ENCODE measurements at places on chromosomes 1 and 21.

- no peak for DNase-seq
Measured at GRCh38 chr1:214854126-214854875, 228.2 kb upstream of the KCNK2 start.

GRCh38 chr1:218200979-218201378 lies 84.1 kb upstream of the RRP15 start:
- no peak for DNase-seq

GRCh38 chr1:211356723-211357407 lies 30.2 kb downstream of the TRAF5 start:
- DNase-seq, result no peak

- DNase-seq, result no peak
Measured at GRCh38 chr1:107789817-107790524, 175.0 kb downstream of the VAV3 start.

- DNase-seq, result no peak
Measured at GRCh38 chr1:54153535-54154439, 987 bp upstream of the CDCP2 start.

GRCh38 chr21:28256420-28256831 lies 736.3 kb downstream of the LTN1 start:
- no peak for DNase-seq

- DNase-seq, result no peak
Measured at GRCh38 chr1:24713176-24713575, 32.1 kb upstream of the CLIC4 start.

DNA sequence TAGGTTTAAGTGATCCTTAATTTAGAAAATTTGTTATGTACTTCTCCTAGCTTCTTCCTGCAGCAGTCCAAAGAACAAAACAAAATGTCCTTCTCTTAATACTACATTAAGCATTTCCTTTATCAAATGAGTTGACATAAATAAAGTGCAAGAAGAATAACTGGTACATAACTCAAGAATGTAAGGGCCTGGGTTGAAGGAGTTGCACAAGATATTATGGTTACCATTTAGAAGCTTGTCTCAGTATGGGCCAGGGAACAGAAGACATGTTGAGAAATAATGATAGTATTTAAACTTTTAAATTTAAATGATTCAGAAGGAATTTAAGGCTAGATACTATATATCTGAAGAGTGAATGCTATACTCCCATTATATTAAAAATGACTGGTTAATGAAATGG lies 23.5 kb downstream of the SUCO start:
- DNase-seq, result no peak

DNA sequence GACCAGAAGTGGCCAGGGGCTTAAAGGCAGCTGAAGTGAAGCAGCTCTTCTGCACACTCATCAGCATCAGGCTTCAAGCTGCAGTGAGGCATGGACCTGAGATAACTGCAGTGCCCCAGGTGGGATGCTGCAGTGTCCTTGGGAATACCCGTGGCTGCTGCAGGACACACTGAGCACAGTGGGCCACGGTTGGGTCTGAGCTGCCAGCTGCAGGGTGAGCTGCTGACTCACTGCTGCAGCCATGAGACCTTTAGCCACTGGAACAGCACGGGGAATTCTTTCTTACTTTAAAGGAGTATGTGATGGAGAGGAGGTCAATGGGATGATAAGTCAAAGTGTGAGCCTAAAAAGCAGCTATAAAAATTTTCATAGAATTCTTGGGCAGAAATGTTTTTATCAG lies 102.1 kb downstream of the XCL2 start:
- no peak for DNase-seq

- peak; percentile 53 for DNase-seq
Measured at GRCh38 chr1:16677552-16678431, 11.0 kb upstream of the RNU1-3 start.

DNA sequence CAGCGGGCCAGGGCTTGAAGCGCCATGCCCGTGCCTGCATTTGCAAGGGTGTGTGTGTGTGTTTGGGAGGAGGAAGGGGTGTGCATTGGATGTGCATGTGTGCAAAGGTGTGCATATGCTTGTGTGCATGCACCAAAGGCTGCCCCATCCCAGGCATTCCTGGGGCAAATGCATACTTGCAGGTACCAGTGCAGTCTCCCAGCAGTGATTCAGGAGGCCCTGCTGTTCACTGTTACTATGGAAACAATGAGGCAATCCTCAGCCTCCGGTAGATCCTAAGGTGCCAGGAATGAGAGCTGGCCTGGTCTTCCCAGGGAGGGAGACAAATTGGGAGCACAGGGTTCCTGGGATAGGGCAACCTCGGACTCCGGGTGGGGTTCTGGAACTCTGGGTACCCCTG lies 7.5 kb upstream of the FNDC5 start:
- DNase-seq, result peak; percentile 13

DNA sequence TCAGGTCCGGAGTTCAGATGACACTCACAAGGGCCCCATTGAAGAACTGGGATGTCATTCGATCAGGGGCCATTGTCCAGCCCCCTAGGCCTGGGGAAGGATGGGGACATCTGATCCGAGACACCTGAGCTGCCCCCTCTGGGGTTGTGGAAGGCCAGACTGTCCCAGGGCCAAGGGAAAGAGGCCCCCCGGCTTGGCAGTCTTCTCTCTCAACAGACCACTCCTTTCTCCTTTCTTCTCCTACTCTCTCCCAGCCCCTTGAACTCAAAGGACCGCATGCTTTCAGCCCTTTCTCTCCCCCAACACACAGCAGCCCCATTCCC lies 1.1 kb downstream of the S100A1 start:
- DNase-seq, result no peak

- DNase-seq, result no peak
Measured at GRCh38 chr1:30385246-30385995, 338.0 kb downstream of the MATN1 start.

- DNase-seq, result no peak
Measured at GRCh38 chr21:21673959-21674358, 675.8 kb downstream of the NCAM2 start.

DNA sequence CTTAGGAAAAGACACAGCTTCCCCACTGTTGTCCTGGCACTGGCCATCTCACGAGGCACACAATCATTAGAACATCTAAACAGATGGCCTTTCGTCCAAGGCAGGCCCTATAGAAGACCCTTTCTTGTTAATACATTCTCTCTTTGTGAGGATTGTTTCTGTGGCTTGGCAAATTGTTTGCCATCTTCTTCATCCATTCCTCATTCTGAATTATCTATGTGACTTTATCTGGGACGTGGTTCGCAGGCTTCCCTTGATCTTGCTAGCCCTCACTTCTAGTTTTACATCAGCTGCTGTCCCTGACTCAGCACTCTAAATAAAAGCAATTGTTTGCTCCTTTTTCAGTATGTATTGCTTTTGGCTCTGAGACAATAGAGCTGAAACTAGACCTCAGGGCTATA lies 101.1 kb upstream of the ZC3H11B start:
- DNase-seq, result no peak

DNA sequence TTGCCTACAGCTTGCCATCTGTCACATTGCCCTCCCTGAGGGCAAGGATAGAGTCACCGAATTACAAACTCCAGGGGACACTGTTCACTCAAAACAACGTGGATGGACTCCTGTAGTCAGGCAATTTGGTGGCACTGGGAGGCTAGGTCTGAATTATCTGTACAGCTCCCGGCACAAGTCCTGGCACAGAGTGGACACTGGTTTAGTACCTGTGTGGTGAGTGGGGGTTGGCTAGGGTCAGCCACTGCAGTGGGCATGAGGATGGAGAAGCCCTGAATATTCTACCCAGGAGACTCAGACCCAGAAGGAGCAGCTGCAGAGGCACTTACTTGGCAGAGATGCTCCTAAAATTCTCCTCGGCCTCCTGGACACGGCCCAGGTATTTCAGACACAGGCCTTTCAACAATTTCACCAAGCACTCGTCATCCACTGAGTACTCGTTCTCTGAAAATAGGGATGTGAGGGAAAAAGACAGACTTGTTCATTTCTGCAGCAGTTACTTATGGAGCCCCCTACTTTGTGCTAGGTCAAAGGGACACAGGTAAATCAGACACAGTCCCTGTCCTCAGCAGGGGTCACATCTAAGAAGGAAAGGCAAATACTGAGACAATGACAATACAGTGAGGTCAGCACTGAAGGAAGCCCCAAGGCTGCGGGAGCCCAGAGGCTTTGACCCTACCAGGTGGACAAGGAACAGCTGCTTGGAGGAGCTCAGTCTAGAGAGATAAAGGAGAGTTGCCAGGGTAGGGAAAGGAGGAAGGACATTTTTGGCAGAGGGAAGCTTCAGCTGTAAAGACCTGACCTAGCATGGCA lies 40.5 kb downstream of the TTC39A start:
- DNase-seq, result no peak

DNA sequence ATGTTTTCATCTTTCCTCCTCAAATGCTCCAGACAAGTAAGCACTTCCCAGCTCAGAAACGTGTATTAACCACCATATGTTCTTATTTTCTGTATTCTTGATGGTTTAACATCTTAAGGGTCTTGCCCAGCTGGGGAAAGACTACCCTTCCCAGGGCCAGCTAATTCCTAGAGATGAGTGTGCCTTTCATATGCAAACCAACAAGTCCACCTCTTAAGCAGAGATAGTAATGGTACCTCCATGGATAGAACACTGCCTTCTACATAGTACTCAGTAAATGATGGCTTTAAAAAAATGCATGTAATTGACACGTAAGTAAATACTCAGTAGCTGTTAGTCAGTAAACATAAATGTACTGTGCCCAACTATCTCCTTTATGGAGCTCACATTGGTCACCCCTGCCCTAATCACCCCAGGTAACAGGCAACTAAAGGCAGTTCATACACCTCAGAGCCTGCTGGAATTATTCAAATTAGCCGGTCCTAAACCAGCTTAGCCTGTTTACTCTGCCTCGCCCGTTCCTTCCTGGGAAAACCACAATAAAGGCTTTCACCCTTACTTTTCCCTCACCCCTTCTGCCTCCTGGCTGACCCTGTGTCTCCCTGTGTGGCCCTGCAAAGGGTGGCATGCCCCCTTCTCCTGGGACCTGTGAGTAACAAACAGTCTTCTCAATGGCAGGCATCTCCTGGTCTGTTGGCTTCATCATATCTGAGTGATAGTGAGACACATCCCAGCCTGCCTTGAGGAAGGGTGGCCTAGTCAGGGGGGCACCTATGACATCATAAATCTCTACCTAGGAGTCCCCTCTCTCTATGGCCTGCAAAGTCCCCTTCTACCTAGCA lies 40.1 kb upstream of the KLHDC7A start:
- no peak for DNase-seq

DNA sequence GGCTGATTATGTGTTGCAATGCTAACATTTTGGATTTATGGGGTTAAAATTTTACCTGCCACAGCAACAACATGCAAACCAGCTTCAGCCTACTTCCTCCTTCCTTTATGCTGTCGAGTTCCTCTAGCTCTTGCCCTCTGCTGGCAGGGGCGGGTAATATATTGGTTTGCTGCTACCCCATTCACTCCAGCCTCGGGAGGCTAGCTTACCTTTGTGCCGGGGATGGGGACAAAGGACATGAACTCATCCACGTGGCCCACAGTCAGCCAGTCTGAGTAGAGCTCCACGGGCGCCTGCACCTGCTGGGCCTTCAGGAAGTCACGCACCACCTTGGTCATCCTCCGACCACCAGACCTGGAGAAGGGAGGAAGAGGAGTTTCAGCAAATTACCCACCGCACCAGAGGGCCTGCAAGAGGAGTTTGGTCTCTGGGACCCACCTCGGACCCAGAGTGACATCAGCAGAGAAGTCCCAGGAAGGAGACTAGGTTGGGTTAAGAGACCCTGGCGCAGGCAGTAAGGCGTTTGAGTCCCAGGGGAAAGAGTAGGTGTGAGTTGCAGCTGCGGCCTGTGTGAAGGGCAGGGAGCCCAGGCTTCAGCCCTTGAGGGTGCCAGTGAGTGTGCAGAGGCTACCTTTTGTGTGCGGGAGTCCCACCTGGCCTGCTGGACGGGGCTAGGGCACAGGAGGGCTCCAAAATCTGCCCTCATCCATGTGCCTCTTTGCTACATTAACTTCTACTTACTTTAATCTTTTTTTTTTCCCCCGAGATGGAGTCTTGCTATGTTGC lies 21.8 kb upstream of the SDHB start:
- DNase-seq, result no peak

DNA sequence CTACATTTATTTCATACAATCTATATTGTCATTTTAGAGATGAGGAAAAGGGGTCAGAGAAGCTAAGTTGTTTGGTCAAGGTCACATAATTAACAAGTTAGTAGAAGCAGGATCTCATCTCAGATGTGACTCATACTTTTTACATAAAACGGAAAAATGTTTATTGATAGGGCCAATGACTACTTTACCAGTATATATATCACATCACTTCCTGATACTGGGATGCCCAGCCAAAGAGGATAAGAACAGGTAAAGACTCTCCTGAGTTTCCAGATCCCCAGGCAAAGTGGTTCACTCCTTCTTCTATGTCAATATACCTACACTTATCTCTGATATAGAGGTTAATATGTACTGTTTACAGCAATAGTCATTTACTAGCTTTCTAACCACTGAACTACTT lies 21.0 kb downstream of the YIPF1 start:
- no peak for DNase-seq

GRCh38 chr1:162384601-162385279 lies 3.2 kb downstream of the C1orf226 start:
- no peak for DNase-seq
